ENCODE measurements at places on chromosomes 3 and 15.
A peak's percentile ranks its signal among the peaks of the same experiment; 100 is the strongest.

DNA sequence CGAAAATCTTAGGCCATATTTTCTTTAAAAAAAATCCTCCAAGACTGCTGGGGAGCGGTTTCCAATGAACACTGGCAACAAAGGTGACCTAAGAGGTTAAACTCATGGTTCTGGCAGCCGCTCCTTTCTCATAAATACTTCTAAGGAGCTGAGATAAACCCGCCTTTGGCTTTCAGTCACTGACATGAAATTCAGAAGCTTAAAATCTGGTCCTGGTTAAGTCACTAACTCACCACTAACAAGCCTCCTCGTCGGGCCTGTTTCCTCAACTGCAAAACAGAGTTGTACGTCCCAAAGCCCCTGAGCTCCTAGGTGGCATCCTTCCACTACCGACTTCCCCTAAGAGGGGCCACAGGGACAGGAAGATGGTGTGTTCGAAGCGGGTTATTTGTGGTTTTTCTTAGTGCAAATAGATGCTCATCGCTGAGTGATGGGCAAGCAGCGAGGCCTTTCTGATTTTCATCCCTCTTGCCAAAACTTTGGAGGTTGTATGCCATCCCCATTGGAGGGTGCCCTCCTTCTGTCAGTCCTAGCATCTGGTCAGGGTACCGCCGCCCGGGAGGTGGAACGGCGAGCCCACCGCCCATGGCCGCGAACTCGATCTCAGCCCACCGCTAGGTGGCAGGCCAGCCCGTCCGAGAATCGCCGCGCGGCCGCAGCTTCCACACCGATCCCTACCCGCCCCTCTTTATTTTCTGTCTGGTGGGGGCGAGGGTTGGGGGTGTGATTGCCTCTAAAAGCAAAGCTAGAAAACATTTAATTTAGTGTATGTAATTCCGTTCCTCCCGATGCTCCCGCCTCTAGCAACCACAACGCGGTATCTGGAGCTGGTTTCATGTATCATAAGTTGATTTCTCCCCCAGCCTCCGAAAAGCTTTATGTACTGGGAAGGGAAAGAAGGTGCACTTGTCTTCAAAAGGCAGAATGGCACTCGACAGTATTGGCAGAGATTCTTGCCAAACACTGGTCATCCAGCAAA, 4.6 kb downstream of the BCL6 start:
- DNase-seq, result no peak

GRCh38 chr3:108152274-108152673, 61.4 kb upstream of the CD47 start:
- DNase-seq, result no peak

GRCh38 chr3:27596334-27596841, 112.2 kb upstream of the SLC4A7 start:
- DNase-seq, result no peak

DNA sequence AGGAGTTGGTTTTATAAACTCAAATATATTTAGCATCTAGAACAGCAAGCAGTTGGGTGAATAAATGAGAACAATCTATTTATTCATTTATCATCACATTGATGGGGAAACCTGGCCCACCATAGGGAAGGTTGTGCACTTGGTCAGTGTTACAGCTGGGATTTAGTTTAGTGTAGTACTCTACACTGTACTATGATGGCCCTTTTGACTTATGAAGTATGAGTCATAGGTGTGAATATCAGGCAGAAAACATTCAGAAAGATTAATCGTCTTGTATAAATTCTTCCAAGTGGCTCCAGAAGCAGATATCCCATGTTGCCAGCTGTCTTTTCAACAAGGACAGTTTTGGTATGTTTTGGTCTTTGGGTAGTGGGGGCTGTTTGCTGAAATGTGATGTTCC, 38.0 kb downstream of the BBS4 start:
- no peak for DNase-seq

DNA sequence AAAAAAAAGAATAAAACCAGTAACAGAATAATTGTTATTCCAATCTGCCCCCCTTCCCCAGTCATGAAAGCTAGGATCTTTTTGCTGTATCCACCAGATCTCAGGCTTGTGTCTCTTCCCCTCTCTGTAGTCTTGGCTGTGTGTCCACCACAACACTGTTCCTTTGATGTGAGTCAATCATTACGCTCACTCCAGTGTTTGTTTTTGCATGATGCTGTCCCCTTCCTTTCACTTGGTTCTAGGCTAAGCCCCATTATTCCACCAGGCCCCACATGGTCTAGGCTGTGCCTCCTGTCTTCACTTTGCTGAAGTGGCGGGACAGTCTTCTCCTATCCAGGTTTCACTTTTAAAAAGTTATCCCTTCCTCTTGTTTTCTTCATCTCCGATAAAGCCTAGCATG, 13.6 kb downstream of the ACKR2 start:
- DNase-seq, result no peak

DNA sequence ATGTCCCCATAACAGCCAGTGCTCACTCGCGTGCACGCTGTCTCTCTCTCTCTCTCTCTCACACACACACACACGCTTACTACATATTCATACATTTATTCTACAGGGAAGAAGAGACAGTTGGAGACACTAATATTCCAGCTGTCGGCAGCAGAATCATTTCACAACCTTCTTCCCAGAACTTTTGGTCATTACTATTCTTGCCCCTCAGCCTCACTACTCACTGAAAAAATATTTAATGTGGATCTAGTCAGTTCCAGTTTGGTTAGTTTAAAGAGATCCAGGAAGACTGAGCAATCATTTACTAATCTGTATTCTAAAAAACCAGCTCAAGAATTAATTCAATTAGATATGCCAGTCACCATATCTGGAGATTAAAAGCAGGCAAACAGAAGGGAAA, 394.9 kb downstream of the PTPRG start:
- no peak for DNase-seq

GRCh38 chr15:22259881-22260421, 179.6 kb downstream of the OR4M2 start:
- DNase-seq, result no peak

GRCh38 chr3:12471241-12471640, 13.0 kb upstream of the TSEN2 start:
- DNase-seq, result peak; percentile 16

GRCh38 chr15:69812861-69813261, 284.9 kb downstream of the TLE3 start:
- no peak for DNase-seq

DNA sequence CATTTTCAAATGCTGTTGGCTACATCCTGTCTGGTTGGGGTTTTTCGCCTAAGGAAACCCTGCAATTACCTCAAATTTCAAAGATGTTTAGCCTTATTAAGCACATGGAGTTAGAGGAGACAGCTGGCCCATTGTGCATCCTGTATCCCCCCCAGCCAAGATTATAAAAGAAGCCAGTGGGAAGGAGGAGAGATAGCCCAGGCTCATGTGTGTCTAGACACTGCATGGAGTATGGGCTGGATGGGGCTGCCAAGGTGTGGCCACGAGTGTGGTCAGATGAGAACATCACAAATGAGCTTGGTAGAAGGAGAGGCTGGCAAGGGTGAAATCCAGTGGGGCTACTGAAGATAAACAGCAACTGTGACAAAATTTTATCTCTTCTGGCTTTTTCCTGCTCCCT, 270.0 kb upstream of the TBC1D5 start:
- no peak for DNase-seq

DNA sequence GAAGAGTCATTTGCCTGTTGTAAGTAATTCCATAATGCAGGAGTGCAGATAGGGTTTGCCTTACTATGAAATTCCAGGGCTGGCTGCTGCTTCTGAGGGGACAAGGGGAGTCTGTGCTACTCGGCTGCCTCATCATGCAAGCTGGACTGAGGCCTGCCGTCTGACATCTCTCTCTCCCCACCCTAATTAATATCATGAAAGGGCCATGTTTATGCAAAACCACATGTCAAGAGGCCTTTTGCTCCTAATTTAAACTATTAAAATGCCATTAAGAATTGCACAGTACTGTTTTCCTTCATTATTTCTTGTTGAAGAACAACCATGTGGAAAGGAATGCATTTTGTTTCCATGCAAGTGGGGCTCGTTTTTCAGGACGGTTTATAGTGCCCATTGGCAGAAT, 26.3 kb downstream of the CHST2 start:
- DNase-seq, result no peak

GRCh38 chr15:27059610-27060202, 88.7 kb downstream of the GABRG3 start:
- no peak for DNase-seq

DNA sequence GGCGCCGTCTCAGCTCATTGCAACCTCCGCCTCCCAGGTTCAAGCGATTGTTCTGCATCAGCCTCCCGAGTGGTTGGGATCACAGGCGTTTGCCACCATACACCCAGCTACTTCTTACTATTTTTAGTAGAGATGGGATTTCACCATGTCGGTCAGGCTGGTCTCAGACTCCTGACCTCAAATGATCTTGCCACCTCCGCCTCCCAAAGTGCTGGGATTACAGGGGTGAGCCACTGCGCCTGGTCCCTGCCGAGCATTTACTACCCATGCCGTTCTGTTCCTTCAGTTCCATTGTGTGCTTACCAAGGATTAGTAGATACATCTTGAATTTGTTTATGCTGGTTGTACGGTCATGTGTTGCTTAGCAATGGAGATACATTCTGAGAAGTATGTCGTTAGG, 10.3 kb downstream of the CHD2 start:
- no peak for DNase-seq

GRCh38 chr3:49333091-49333490, 6.8 kb downstream of the USP4 start:
- DNase-seq, result no peak

GRCh38 chr3:84965141-84965540, 6.4 kb downstream of the CADM2 start:
- DNase-seq, result no peak

- DNase-seq, result no peak
These were observed 90.8 kb upstream of the FGF12 start for GRCh38 chr3:192818126-192818525.

- DNase-seq, result no peak
These were observed 49.5 kb upstream of the MCF2L2 start for GRCh38 chr3:183477801-183478456.

DNA sequence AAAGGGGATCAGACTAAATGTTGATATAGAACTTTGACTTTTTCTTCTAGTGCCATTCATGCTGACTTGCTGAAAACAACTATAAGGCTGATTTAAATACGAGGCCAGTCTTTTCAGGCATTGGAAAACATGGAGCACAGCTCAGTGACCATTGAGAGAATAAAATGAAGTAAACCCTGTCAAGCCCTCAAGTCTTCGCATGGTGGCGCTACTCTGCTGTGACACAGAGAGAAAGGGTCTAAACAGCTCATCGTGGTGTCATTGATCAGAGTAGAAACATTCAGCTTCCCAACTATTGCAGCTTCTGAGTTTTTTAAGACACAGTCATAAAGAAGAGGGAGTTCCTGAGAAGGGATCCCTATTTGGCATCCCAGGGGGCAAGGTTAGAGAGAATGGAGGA, 716.2 kb downstream of the DIPK2A start:
- no peak for DNase-seq

DNA sequence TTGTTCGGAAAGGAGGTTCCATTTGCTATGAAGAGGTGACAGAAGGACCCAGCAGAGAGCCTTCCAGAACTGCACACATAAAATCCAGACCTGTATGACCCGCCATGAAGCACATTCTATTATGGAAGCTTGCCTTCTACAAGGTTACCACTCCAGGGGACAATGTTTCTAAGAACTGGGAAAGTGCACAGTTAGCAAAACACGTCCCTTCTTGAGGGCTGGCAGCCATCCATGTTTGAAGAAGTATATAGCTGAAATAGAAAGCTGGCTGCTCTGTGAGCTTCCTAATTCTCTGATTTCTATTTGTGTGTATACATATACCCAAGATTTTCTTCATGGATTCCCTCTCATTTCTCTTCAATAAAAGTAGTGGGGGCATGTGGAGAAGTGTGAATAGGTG, 74.6 kb downstream of the CNTN3 start:
- DNase-seq, result no peak

- DNase-seq, result no peak
These were observed 53.7 kb upstream of the INO80 start for GRCh38 chr15:41169781-41170180.

- DNase-seq, result no peak
These were observed 35.0 kb downstream of the ALCAM start for GRCh38 chr3:105401691-105402149.

All from stimulated activated CD8-positive, alpha-beta memory T cell treated with anti-CD3 and anti-CD28 coated beads, Interleukin-2, amount 100 ng/mL, for 1 hour (primary cell).